Activated naive CD4-positive, alpha-beta T cell treated with anti-CD3 and anti-CD28 coated beads, Interleukin-2, amount 50 U/mL, for 16 hours (primary cell): ENCODE measurements at places on chromosomes 7 and 10.

DNA sequence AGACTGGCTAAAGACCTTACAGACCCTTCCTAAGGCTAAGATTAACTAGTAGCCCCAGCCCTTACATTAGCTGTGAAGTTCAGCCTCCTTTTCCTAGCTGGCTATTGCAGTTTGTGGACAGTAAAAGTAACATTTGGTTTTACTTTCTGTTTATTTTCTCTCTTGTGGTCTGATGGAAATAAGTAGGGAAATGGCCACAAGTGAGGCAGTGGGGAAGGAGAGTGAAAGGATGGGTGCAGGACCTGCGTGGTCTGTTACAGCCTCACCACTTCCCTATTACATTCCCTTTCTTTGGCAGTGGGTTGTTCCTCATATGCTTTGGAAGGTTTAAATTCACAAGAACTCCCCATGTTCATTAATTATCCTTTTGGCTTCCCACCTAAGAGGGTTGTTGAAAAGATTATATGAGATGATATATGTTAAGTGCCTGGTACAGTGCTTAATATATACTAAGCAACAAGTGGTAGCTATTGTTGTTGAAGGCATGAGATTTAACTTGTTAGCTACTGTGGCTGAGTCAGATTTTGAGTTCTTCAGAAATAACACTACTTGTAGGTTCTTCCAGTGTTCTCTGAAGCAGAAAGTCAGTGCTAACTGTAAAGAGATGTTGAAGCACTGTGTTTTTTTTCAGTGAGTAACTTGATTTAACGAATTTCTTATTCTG, 181.7 kb downstream of the ST7 start:
- no peak for DNase-seq

DNA sequence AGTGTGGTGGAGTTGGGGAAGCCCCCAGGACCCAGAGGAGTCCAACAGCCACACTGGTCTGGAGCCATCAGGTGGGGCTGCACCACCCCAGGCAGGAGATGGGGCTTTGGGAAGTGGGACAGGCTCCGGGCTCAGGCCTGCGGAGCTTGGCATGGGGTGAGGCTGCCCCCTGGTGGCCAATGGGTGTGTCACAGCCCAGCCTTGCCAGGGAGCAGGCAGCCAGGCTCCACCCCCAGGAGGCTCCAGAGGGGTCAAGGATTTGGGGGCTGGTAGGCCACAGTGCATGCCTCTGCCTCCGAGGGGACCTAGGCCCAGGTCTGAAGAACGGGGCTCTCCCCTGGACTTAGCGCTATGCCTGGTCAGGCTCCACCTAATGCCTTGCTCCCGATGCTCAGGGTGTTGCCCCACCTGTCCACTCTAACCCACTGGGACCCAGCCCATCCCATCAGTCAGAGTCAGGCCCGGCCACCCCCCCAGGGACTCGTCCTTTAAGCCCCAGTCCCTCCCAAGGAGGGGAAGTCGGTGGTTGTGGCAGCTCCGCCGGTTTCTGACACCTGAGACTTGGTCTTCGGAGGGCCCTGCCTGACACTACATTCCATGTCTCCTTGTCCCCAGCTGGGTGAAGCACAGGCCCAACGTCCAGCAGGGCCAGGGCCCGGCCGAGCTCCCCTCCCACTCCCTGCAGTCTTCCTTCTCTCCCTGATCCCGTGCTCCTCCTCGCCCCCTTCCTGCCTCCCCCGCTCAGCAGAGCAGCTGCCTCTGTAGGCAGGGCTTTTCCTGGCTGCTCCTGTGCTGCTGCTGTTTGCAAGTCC, 11.3 kb upstream of the SAMD8 start:
- peak; percentile 81 for DNase-seq

GRCh38 chr10:48614481-48615390, 9.9 kb upstream of the ARHGAP22 start:
- no peak for DNase-seq

DNA sequence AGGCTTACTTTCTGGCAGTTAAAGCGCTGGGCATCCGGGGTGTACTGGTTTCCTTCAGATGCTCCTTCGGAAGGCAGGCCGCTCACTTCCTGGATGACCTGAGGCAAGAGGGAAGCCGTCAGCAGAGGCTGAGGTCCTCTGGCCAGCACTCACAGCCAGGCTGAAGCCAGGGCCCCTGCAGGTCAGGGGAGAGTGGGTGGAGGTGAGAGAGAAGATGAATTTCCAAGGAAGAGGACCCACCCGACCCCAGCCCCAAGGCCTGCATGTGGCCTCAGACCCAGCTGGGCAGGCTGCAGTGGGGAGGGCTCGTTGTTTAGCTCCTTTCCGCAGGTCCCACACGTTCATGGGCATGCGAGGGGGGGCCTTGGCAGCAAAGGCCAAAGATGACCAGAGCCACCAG, 71.3 kb downstream of the VWA2 start:
- DNase-seq: no peak

DNA sequence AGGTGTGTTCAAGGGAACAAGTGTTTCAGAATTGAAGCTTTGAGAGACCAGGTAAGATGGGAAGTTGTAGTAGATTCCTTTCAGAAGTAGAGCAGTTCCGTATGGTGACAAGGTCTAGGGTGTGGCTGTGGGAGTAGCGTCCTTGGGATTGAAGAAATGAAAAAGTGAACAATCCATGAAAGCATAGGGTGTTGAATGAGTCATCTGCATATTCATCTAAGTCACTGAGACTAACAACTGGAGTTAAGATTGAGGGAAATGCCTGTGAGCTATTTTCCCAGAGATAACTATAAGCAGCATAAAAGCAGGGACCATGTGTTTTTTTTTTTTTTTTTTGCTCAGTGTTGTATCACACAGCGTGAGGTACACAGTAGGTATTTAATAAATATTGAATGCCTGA, 134.8 kb downstream of the PHTF2 start:
- DNase-seq: no peak

GRCh38 chr10:17880601-17881000, 71.1 kb upstream of the SLC39A12 start:
- DNase-seq: no peak

GRCh38 chr7:23012908-23013714, 819 bp downstream of the HYCC1 start:
- DNase-seq: peak; percentile 13

DNA sequence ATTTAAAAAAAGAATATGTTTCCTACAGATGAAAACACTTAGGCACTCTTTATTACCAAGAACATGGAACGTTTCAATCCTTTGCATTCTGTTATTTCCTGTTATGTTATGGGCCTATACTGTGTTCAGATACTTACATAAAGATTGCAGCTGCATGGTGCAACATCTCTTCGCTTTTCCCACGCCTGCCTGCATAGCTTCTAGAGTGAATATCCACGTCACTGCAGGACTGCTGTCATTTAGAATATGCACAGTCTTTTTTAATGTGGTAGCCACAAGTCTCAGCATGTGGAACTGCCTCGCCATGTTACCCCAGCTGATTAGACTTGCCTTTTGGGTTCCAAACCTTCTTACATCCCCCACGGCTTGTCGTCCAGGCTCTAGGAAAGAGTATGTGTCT, 69.6 kb upstream of the GATA3 start:
- no peak for DNase-seq

DNA sequence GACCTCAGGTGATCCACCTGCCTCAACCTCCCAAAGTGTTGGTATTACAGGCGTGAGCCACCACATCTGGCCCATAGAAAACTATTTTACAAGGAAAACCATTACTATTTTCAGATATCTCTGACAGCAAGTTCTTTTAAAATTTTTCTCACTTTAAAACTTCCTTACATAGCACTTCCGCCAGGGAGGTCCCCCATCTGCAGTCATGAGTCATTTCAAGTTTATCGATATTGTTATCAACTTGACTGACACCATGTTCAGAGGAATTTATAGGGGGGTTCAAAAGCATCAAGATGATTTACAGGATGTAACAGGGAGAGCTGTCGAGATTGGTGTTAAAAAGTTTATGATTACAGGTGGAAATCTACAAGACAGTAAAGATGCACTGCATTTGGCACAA, 88.8 kb downstream of the NRBF2 start:
- DNase-seq: no peak

GRCh38 chr7:81790120-81790500, 20.3 kb upstream of the HGF start:
- DNase-seq: no peak

DNA sequence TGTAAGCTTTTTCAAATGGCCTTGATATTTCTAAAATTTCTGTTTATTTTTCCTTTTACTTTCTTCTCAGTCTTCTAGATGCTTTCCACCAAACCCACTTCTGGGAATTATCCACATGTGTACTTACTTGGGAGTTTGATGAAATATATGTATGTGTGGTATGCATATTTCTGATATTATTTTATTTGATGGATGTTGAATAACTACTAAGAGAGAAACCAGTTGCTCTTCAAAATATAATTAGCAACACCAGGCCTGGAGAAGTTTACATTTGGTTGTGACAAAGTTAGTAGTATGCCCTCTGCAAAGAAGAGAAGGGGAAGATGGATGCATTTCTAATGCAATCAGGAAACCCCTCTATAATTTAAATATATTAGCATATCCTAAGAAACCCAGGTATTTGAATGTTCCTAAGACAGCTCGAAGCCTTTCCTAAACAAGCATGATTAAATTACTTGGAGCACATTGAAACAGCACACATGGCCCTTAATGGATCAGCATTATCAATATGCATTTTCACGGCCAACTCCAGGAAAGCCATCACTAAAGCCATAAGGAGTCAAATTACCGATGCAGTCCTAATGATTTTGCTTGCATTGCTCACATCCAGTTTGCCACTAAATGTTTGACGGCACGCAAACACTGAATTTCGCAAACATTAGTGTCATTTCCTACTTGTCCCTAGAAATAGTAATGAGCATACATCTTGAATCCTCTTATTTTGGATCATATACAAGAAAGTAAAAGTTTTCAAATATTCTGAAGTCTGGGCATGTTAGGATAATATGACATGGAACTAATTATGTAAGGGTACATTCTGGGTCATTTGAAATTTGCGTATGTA, 393.8 kb downstream of the EXOC4 start:
- DNase-seq: no peak

GRCh38 chr10:110221044-110221720, 13.8 kb downstream of the MXI1 start:
- no peak for DNase-seq

DNA sequence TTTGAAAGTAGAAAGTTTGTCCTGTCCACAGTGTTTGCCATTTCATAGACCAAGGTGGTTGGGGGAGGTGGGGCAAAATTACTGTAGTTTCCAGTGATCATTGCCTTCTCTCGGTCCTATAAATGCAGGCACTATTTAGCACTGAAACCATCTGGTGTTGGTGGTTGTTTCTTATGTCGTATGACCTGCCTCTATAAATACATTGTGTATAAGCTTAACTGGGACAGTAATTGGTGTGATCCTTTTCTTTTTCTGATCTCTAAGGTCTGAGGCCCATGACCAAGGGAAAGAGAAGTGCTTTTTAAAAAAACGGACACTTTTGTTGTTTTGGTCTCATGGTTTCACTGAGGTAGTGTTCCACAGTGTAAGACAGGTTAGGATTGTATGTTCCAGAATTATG, 63.1 kb downstream of the AUTS2 start:
- no peak for DNase-seq

DNA sequence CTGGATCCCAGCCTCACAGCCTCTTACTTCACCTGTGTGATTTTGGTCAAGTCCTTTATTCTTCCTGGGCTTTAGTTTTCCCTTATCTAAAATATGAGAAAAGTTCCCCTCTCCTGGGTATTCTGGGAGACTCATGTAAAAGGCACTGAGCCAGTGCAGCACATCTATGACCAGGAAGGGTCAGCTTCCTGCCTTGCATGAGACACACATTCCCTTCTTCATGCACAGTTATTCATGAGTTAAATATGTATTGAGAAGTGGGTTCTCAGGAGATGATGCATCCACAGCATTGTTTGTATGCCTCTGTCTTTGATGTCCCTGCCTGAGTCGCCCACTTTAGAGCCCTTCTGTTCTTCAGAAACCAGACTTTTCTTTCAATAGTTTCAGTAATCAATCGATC, 33.3 kb downstream of the EGFR start:
- DNase-seq: no peak

- DNase-seq: no peak
Measured at GRCh38 chr10:69068549-69068948, 19.4 kb upstream of the SRGN start.

GRCh38 chr7:96996111-96996957, 9.0 kb upstream of the DLX6 start:
- no peak for DNase-seq

DNA sequence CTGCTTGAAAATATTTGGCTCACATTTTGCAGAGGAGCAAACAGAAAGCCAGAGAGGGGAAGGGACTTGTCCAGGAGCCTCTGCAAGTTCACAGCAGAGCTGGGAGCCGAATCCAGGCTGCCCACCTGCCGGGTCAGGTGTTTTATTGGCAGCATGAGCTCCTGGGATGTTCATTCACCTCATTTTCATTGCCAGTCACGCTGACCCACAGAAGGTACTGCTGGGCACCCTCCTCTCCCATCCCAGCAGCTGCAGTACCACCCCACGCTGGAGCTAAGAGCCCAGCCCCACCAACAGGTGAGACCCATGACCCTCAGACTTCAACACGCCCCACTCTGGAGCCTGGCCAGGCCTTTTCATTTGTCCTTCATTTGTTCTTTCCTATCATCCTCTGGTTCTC, 102.7 kb downstream of the GRID1 start:
- no peak for DNase-seq

DNA sequence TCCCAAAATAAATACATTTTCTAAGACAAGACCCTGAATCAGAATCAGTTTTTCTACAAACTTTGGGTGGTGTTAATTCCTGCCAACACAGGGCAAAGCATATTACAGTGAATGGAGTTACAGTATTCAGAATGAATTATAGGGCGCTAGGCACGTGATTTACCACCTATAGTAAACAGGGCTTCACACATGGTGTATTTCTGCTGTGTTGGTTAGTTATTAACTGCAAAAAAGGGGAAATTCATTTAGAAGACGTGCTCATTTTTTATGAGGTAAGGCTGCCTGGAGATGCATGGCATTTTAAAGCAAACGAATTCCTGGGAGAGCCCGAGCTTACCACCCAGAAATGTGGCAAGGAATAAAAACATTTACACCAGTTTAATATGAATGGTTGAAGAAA, 393.8 kb downstream of the LRMDA start:
- DNase-seq: no peak

DNA sequence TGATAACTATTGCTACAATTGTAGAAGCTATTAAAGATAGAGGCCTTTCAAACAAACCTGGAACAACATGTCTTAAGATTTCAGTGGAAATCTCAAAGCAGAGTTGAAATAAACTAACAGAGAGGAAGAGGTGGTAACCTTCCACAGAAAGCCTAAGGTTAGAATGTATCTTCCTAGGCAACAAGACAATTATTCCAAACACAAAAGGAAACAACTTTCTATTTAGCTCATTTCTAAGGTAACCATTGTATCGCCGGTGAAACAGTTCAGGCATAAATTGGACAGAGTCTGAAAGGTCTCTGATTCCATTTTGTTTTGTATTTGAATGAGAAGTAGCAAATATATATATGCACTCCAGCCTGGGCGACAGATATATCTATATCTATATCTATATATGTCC, 30.7 kb upstream of the HYCC1 start:
- no peak for DNase-seq

GRCh38 chr7:1086588-1087464, 1.1 kb upstream of the GPER1 start:
- peak; percentile 65 for DNase-seq

DNA sequence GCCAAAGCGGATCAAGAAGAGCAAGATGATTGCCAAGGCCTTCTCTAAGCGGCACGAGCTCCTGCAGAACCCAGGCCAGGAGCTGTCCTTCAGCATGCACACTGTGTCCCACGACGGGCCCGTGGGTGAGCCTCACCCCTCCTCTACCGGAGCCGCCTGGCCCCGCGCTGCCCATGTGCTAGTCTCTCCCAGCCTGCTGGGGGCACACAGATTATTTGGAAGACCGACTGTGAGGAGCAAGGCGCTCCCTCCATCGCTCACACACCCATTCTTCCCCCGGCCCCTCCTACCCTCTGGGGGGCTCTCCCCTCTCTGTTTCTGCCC, 13.9 kb upstream of the AHCYL2 start:
- no peak for DNase-seq
